ENCODE measurements at places on chromosomes 1 and 21.

DNA sequence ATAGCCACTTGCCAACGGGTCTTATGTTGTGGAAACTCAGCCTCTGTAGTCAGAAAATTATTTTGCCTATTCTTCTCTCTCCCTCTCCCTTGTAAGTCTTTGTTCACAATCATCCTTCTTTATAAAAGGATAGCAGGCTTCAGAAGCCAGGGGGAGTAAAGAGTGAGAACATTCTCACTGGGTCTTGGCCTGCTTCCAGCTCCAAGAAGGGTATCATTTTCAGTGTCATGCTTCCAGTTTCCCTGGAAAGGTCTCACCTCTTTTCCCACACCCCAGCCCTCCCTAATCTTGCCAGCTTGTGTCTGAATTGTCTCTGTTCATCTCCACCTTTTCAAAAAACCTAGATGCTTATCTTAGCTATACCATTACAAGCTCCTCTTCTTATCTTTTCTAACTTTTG lies 346.2 kb upstream of the LRRC7 start:
- DNase-seq = no peak

DNA sequence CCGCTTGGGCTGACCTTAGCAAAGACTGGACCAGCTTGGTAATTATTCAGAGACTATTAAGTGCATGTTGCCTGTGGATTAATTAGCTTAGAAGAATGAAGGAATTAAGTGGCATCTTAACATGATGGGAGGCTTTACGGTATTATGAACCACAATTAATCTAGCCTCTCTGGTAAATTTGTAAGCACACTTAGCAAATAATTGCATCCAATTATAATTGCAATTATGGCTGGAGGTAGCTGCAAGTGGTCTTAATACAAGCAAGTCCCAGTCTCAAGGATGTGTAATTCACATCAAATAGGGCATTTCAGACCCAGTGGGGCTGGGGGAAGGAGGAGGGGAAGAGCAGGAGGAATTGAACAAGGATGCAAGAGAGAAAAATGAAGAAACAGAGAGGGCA lies 151.6 kb downstream of the CNIH3 start:
- DNase-seq = no peak

DNA sequence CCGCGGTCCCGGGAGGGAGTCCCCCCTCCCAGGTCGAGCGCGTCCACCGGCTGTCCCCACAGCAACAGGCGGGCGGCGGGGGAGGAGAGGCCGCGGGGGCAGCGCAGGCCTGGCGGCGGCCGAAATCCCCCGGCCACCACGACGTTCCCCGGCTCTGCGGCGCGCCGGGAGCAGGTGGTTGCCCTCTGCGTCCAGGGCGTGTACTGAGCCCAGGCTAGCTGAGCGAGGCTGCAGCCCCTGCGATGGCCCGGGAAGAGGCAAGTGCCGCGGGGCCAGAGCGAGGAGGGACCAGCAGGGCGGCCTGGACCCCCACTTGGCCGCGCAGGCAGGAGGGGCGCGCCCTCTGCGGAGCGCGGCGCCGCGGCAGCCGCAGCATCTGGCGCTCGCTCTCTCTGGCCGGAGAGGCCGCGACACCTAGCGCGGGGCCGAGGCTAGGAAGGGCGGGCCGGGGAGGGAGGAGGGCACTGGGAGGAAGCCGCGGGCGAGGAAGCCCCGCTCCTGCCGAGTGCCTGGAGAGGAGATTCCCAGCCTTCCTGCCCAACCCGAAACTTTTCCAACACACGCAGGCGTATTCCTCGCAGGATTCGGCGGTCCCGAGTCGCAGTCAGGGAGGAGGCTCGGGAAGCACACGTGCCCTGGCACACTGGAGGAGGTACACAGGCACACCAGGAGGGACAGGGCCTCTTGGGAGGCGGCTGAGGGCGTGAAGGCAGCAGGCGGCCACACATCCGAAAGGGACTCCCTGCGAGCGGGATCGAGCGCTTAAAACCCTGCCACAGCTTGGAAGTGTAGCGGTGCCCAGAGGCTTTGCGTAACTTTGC lies 4.9 kb upstream of the PROX1 start:
- DNase-seq = peak; percentile 27

DNA sequence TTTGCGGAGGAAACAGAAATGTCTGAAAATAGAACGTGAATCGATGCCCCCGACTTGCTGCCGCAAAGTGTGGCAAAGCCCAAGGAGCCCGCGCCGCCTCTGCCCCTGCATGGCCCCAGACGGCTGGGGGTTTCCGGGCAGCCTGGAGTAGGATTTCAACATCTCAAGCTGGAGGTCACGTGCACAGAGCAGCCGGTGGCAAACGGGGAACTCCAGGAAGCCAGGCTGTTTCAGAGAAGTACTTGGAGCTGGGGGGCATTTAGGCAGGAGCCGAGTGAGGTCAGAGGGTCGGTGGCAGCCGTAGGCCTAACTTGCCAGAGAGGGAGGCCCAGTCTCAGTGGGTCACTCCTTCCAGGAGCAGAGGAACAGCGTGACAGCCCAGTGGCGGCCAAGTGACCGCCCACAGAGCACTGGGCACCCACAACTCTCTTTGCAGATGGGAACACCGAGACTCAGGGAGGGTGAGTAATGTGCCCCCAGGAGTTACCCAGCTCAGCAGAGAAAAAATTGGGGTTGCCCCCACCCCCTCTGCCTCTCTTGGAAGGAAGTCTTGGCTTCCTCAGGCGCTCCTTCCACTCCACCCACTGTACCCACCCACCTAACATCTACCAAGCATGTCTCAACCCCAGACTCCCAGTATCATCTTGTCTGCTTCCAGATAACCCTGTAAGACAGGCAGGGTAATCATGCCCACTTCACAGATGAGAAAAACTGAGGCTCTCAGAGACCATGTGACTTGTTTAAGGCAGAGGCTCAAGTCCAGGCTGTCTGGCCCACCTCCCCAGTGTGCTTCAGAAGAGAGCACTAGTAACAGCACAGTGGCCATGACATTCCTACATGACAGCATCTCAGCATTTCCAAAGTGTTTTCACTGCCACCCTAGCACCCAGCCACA lies 179.4 kb downstream of the HIVEP3 start:
- peak; percentile 98 for DNase-seq

DNA sequence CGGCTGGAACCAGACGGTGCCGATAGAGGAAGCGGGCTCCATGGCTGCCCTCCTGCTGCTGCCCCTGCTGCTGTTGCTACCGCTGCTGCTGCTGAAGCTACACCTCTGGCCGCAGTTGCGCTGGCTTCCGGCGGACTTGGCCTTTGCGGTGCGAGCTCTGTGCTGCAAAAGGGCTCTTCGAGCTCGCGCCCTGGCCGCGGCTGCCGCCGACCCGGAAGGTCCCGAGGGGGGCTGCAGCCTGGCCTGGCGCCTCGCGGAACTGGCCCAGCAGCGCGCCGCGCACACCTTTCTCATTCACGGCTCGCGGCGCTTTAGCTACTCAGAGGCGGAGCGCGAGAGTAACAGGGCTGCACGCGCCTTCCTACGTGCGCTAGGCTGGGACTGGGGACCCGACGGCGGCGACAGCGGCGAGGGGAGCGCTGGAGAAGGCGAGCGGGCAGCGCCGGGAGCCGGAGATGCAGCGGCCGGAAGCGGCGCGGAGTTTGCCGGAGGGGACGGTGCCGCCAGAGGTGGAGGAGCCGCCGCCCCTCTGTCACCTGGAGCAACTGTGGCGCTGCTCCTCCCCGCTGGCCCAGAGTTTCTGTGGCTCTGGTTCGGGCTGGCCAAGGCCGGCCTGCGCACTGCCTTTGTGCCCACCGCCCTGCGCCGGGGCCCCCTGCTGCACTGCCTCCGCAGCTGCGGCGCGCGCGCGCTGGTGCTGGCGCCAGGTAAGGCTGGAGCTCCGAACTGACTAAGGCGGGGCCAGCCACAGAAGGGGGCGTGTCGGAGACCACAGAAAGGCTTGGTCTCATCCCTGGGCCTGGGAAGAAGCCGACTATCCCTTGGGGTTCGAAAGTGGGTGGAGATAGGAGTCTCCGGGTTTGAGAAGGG lies 486 bp downstream of the SLC27A3 start:
- peak; percentile 85 for DNase-seq

GRCh38 chr1:75797606-75798216 lies 1.0 kb downstream of the MSH4 start:
- DNase-seq = no peak

DNA sequence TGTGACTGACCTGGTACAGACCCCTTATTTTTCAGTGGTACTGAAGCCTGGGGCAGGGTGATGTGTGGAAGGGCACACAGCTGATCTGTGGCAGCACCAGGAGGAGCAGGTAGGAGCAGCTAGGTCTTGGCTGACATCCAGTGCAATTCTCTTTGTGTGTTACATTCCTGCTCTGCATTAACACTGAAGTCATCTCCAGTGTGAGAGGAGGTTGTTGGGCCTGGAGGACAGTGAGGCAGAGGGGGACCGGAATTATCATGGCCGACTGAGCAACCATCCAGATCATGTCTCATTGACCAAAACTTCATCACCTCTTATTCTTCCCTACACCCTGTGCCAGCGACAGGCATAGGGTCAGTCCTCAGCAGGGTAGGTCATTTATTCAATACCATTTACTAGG lies 1.5 kb downstream of the SLAMF8 start:
- DNase-seq = no peak

DNA sequence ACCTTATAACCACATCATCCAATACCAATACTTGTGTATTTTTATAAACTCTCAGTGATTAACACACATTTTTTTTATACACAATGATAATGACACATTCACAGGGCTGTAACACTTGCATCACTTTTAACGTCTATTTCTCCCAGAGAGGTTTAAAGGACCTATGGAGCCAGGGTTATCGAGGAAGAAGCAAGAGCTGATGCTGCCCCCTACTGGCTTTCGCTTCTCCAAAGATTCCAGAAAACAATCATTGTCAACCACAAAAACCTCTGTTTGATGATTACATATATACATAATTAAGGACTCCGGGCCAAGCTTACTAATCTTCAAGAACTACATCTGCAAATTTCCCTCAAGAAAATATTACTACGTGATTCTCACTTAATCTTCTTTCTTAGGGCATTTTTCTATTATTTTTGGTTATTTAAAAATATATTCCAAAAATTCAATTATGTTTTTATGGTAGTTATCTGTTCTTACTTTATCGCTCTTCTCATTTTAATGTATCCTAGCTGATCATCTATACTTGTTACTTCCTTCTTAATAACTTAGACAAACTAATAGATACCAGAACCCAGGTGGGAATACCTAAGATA lies 214.5 kb downstream of the VAV3 start:
- DNase-seq = peak; percentile 61
